ENCODE measurements at places on chromosomes 6 and 20.

DNA sequence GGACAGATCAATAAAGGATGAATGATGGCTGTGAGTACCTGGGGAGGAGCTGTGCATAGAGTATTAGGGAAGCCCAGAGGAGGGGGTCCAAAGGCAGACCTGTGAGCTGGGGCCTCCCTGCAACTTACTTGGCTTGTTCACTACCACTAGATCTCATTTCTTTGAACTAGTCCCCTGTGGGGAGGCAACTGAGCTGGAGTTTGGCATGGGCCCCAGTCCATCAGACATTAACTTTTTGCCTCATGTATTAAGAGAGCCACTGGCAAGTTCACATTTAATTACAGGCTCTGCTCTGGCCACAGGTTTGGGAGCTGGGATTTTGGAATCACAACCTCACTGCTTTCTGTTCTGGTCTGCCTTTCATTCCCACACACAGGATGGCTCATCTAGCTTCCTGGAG, 254.1 kb downstream of the PRL start:
- DNase-seq, result no peak

GRCh38 chr20:13348311-13349234, 127.5 kb downstream of the ISM1 start:
- DNase-seq, result no peak

GRCh38 chr6:168125429-168126001, 46.5 kb upstream of the FRMD1 start:
- DNase-seq, result no peak

DNA sequence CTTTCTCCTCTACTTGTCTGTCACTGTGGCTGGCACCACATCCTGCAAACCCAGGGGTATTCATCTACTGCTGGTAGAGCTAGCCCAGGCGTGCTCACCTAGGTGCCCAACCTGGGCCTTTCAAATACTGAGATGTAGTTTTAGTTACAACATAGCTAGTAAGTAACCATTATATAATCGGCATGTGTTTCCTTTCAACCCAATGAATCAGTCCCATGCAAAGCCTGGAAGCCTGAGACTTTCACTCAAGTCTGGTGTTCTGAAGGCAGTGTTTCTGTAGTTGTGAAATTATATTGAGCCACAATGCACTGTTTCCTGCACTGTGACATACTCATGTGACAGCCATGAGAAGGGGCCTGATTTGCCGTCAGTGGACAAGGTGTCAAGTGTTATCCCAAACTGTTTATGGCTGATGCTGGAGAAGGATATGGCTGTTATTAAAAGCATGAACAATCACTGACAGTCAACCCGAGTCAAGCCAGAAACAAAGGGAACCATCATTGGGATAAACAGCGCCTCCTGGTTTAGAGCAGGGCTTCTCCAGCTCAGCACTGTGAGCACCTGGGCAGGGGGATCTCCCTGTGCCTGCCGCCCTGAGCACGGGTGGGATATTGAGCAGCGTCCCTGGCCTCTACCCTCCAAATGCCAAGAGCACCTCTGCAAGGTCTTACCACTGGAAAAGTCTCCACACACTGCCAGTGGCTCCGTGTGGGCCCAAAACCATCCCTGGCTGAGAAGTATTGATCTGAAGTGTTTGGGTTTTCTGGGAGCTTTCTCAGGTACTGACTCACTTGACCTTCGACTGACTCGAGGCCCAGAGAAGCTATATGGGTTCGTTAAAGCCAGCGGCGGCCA, 1.6 kb downstream of the PSMA7 start:
- DNase-seq, result peak; percentile 18

- no peak for DNase-seq
These were observed 5.7 kb downstream of the CDC40 start for GRCh38 chr6:110185879-110186278.

GRCh38 chr6:125192610-125192930, 39.0 kb downstream of the TPD52L1 start:
- no peak for DNase-seq

DNA sequence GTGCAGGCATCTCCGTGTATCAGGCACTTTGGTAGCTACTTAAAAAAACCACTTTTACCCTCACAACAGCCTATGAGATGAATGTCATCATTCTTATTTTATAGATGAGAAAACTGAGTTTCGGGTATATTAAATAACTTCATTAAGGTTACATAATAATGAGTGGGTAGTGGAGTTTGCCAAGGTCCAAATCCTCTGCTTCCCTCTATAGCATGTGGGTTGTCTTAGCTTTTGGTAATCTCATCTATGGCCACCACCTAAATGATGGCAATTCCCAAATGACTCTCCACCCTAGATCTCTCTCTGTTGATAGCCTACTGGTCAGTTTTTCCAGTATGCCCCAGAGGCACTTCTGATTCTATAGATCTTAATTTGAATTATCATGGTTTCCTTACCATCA, 3.7 kb upstream of the RNF144B start:
- no peak for DNase-seq

DNA sequence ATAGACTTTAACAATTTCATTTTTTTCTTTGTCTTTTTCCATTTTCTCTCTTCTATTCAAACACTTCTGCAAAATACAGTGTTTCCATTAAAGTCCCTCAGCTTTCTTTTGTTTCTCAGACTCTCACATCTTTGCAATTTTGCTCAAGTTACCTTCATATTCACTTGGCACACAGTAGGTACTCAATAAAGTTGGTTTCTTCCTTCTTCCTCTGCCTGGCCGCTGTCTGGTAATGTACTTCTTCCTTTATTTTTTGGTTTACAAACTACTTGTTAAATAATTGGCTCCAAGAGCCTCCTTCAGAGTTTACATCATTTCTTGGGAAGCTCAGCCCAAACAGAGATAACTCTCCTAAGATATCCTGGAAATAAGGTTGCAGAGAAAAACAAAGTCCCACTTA, 81.1 kb downstream of the GJA10 start:
- no peak for DNase-seq

Data from mucosa of gallbladder (tissue), 1 donor.